ENCODE measurements at places on chromosomes 13 and 19.

- no peak for DNase-seq
These were observed 228.4 kb upstream of the UFM1 start for GRCh38 chr13:38121267-38121666.

- DNase-seq: no peak
These were observed 12.2 kb downstream of the TPP2 start for GRCh38 chr13:102608974-102609373.

DNA sequence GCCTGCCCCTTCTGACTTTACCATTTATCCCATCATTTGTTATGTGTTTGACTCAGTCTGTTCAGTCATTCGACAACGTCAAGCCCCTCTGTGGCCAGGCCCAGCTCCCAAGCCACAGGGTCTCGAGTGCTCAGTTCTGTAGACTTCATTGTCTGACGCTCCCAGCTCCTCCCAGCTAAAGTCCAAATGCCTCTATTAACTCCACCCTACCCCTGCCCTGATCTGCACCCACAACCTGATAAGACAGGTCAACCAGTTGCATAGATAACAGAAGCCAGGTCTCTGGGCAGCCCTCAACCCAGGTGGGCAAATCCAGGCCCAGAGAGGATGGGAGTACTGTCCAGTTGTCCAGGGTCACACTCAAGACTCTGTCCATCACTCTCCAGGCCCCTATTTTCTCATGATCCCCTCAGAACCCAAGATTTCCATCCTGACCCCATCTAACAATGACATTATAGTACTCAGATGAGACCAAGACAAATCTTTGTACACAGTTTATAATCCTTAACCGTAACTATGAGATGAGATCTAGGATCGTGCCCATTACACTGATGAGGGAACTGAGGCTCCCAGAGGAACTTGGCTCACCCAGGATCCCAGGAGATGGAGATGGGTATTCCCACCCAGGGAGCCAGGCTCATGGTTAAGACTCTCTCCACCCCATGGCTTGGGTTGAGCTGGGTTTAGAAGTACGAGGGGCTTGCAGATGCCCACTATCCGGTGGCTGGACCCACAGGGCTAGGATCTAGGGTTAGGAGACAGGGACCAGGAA is 1.1 kb downstream of the TM6SF2 start:
- DNase-seq: no peak

DNA sequence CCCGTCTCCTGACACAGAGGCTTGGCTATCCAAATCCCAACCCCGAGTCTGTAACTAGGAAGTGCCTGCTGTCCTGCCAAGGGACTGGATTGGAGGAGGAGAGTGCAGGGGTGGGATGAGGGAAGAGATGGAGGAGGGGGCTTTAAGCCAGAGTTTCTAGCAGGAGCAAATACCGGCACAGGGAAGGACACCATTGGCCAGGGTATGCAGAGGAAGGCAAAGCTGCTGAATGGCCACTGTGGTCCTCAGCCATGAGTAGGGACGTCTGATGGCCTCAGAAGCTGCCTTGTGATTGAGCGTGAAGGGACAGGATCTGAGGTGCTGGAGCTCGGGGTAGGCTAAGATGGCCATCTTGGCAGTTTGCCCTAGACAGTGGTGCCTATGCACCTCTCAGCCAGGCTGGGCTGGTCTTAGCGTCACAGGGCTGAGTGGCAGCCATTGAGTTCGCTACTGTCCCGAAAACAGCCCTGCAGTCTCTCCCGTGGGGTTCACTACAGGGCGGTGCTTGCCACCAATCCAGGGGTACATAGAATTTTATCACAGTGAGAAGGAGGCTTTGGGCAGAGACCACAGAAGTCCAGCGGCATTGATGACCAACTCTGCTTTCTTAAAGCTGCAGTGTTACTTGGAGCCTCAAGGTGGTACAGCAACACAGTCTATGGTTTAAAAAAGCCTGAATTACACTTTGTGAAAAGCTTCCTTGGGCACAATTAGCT is 61.8 kb downstream of the AKAP11 start:
- peak; percentile 1 for DNase-seq

- DNase-seq: no peak
These were observed 8.8 kb downstream of the ZIC2 start for GRCh38 chr13:99990126-99990977.

DNA sequence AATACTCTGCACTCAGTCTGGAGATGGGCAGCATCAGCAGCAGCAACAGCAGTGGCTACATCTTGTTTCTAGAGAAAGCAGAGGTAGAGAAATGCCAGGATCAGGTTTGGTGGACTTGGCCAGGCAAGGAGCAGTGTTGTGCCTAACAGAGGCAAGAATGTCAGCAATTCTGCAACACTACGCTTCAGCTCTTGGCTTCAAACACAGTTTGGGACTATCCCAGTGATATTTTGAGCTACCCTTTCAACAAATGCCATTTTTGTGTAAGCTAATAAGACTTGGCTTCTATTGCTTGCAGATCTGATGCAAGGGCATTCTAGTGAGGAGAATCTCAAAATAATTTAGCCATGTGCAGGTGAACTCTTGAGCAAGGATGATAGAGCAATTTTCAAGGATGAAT is 271.3 kb downstream of the PCDH20 start:
- no peak for DNase-seq

GRCh38 chr13:44686531-44686934 is 110.4 kb upstream of the TSC22D1 start:
- no peak for DNase-seq
